ENCODE measurements at places on chromosomes 6 and 20.

DNA sequence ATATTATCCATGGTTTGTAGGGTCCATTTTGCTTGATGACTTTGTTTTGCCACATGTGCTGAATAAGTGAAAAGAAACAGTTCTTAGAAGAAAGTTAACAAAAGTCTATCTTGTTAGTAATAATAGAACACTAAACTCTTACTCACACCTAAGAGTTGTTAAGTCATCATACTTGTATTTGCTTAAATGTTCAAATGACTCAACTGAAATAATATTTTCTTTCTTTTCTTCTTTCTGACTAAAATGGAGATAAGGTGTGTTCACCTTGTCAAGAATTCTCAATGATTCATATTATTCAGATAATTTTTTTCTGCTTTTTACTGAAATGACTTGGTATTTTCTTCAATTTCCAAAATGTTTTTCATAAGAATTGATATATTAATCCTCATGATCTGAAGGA, 327.2 kb downstream of the HTR1B start:
- no peak for DNase-seq

- no peak for DNase-seq
These were observed 33.9 kb downstream of the FOXO3 start for GRCh38 chr6:108594640-108595039.

DNA sequence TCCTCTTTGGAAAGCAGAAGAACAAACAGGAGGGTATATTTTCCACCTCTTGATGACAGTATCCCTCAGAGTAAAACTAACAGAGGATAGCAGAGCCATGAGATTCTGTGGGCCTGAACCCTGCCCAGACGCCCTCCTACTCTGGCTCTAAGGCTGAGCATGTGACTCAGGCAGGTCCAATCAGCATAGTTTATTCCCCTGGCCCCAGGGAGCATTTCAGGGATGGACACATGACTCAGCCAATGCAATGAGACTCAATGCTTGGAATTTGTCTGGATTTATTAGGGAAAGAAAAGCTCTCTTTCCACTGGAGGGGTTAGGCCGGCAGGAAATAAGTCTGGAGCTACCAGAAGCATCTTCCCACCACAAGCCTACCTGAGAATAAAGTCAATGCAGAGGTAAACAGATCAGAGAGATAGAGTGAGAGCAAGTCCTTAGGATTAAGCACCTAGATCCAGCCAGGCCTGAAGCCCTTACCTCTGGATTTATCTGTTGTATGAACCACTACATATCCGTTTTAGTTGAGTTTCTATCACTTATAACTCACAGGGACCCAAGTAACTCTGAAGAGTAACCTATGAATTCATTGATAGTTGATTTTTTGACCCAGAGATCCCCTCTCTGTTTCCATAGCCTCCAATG, 68.2 kb upstream of the EYA2 start:
- no peak for DNase-seq

- peak; percentile 49 for DNase-seq
These were observed 21.8 kb downstream of the FAM209B start for GRCh38 chr20:56554869-56555268.

DNA sequence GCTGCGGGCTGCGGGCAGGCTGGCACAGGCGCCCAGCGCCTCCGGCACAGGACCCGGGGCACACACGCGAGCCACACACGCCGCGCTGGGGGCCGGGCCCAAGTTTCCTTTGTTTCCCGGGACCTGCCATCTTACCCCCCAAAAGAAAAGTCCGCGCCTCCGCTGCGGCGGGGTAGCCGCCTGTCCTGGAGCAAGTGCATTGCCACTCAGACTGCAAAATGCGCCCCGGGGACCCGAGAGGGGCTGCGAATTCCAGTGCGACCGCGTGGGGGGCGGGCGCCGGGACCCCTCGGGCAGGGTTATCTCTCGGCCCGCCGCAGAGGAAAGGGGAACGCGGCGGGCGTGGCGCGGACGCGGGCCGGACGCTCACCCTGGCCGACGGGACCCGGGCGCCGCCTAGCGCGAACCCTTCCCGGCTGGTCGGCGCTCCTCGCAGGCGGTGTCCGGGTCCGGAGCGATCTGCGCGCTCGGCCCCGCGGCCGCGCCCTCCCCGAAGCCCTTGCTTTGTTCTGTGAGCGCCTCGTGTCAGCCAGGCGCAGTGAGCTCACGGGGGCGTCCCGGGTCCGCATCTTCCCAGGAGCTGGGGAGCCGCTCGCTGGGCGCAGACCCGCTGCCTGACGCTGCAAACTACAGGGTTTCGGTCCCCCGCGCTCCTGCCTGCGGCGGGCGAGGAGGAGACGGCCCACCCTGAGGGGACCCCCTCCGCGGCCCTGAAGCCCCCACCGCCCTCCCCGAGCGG, 639 bp upstream of the CD24 start:
- peak; percentile 62 for DNase-seq

DNA sequence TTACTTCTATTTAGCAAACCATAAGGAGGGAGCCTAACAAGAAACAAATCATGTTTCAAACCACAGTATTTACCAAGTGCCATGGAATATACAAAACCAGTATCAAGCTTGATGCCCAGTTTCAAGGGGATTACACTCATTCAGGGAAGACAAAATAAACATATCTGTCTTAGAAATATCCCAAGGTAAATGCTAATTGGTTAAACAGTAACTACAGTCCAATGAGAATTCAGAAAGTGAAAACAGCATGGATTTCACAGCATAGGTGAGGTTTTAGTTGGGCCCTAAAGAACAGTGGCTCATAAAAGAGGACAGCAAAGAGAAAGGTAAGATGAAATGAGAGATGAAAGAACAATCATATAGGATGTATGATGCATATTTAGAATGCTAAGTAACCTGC, 110.3 kb downstream of the CHD6 start:
- DNase-seq = no peak

GRCh38 chr20:41544472-41544871, 73.7 kb downstream of the CHD6 start:
- DNase-seq = no peak

DNA sequence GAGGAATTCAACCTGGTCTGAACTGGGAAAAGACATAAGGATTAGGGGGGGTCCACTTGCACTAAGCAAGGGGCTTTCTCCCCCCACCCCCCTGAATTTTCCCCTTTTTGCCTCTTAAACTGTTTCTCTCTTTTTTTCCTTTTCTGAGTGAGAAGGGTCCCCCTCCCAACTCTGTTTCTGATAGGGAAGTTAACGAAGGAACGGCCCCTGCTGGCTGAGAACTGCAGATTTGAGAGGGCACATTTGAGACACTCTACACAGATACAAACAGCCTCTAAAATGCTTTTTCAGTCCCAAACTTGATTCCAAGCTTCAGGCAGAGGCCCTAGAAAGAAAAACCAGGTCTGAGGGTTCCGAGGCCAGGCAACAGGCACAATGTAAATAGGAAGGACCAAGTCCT, 91.7 kb downstream of the JARID2 start:
- DNase-seq = no peak

GRCh38 chr6:36692861-36693702, 4.5 kb upstream of the RAB44 start:
- DNase-seq = no peak

- no peak for DNase-seq
These were observed 7.9 kb upstream of the ZSCAN12 start for GRCh38 chr6:28407401-28407800.

- DNase-seq = peak; percentile 89
These were observed at the start of gene TRERF1 for GRCh38 chr6:42451333-42452170. Gene TRERF1 (minus strand): TSS chr6:42451926. CDS start chr6:42269590, 182,336 bp downstream.

DNA sequence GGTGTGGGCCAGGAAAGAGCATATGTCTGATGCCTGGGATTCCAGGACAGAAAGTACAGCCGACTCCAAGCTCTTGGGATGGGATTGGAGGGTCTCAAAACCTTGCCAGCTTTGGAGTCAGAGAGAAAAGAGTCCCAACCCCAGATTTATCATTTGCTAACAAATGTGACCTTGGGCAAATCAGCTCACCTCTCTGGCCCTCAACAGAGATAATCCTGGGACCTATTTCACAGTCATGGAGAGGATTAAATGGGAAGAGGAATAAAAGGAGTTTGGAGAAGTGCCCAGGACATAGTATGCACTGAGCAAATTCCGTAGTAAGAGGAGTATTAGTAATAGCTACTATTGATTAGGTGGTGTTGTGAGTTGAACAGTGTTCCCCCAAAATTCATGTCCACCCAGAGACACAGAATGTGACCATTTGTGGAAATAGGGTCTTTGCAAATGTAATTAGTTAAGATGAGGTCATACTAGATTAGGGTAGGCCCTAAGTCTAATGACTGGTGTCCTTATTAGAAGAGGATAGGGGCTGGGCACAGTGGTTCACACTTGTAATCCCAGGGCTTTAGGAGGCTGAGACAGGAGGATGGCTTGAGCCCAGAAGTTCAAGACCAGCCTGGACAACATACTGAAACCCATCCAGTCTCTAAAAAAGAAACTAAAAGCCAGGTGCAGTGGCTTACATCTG, 17.1 kb downstream of the RIPOR3 start:
- DNase-seq = no peak

DNA sequence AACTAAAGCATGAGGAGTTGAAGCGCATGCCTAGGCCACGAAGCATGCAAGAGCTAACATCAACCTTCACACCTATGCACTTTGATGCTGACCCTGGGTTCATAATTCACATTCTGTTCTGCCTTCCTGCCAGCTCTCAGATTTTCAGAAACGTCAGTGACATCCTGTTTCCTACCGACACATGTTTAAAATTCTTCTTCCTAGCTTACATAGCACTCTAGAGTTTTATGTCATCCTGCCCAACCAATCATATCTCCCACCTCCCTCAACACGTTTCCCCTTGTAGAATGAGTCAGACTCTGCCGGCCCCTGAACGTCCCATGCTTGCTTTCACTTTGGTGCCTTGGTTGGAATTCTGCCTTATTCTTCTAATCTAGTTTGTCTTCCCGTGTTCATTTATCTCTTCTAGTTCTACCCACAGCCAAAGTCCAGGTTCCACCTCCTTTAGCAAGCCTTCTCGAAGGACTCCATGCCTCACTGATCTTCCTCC, 97.2 kb upstream of the MAP7 start:
- DNase-seq = peak; percentile 3

DNA sequence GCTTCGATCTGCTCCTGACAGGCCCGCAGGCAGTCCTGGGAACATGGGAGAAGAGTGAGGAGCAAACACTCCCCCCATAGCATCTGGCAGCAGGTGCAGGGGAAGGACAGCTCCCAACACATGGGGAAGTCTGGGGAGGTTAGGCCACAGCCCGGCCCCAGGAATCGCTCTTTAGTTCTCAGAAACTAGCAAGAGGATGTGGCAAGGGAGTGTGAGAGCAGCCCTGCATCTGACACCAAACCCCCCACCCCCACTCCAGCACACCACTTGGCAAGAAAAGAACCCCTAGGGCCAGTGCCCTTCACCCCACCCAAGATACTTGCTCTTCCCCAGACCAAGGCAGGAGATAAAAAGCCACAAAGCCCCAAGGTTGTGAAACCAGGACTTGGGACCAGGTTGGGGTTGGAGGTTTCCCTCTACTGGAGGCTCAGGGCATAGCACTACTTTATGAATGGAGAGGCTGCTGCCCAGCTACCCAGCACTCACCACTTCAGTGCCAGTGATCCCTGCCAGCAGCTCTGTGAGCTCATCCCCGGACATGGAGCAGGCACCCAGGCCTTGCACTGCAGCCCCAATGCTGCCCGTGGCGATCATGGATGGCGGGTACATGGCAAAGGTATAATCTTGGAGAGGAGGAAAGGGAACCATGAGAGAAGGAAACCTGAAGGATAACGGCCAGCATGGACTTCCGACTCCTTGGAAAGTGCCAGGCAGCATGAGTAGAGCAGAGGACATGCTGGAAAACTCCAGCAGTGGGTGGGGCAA, 5.4 kb downstream of the CCND3 start:
- DNase-seq = peak; percentile 60

DNA sequence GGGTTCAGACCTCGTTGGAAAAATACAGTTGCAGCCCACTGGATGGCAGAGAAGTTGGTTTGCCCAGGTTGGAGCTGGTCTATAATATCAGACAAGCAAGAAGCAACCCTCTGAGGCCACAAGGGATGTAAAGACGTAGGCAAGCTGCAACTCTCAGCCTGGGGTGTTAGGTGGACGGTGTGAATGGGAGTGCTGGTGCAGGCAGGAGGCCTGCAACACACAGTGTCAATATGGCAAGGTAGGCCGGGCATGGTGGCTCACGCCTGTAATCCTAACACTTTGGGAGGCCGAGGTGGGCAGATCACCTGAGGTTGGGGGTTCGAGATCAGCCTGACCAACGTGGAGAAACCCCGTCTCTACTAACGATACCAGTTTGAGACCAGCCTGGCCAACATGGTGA, 10.5 kb downstream of the VPS16 start:
- DNase-seq = no peak

Measured in GM06990 (cell line).